ENCODE measurements at places on chromosomes 3 and 15. TPM values are rescaled to one million over a fixed set of nuclear protein-coding genes. Genes with fewer than 3 reads are reported as not detected.

The SERPINI2 gene
- not detected for total RNA-seq

The PPARG gene
- total RNA-seq, result 2.5 TPM

The SLC22A13 gene
- total RNA-seq, result 0.78 TPM

The VIPR1 gene
- total RNA-seq, result 0.69 TPM

The ZCWPW2 gene
- not detected for total RNA-seq

The SUSD5 gene
- total RNA-seq, result not detected

The IL5RA gene
- 0.12 TPM for total RNA-seq

The CADPS gene
- not detected for total RNA-seq

The ROPN1 gene
- total RNA-seq, result not detected

The P2RY14 gene
- total RNA-seq, result 9.4 TPM

The CLDN1 gene
- total RNA-seq, result 0.34 TPM

The C3orf52 gene
- total RNA-seq, result 12.4 TPM

The GREM1 gene
- total RNA-seq, result not detected

The ZNF502 gene
- total RNA-seq, result 0.54 TPM

The MYL3 gene
- not detected for total RNA-seq

The THRB gene
- total RNA-seq, result not detected

The PRKCD gene
- 24.8 TPM for total RNA-seq

The OXSM gene
- total RNA-seq, result 15.2 TPM

The CCPG1 gene
- total RNA-seq, result 15.0 TPM

The PIERCE2 gene
- not detected for total RNA-seq

The EHD4 gene
- total RNA-seq, result 30.1 TPM

The IGF1R gene
- total RNA-seq, result 39.8 TPM

The C3orf85 gene
- not detected for total RNA-seq

The NTRK3 gene
- total RNA-seq, result 0.24 TPM

The MKRN2OS gene
- not detected for total RNA-seq

The LMCD1 gene
- 0.83 TPM for total RNA-seq

The CSPG4 gene
- total RNA-seq, result not detected

The C3orf49 gene
- total RNA-seq, result not detected

The TNK2 gene
- 126 TPM for total RNA-seq

Measured in activated T-helper 1 cell treated with anti-CD3 and anti-CD28 coated beads, Interleukin-12 subunit alpha, Interleukin-12 subunit beta, Interleukin-2, Interleukin-4 antibody, amounts not matched to agents 30 ng/mL and 10 ng/mL and 1 ng/mL, durations not matched to agents 14 hours and 24 hours and 36 hours (primary cell).